ENCODE measurements at places on chromosomes 5 and 9.

DNA sequence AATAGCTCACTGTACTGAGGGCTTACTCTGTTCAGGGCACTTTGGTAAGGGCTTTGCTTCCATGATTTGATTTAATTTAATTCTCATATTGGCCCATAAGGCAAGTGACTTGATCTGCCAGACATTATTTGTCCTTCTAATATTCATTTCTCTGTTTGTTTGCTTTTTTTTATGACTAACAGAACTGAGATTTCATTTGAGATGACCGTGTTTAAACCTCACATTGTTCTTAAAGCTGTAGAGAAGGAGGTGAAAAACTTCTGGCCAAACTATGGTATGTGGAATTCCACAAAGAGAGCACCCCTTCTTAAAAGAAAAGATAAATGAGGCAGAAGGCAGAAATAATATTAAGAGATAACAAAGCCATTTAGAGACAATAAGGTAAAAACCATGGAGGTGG, 775.6 kb upstream of the ACO1 start:
- no peak for DNase-seq

- no peak for DNase-seq
These were observed 147.2 kb downstream of the PCSK5 start for GRCh38 chr9:76037587-76038225.

GRCh38 chr5:34959323-34959722, 30.0 kb downstream of the DNAJC21 start:
- DNase-seq, result peak; percentile 52

- DNase-seq, result no peak
These were observed 819 bp downstream of the ADRA1B start for GRCh38 chr5:159916841-159917761.

DNA sequence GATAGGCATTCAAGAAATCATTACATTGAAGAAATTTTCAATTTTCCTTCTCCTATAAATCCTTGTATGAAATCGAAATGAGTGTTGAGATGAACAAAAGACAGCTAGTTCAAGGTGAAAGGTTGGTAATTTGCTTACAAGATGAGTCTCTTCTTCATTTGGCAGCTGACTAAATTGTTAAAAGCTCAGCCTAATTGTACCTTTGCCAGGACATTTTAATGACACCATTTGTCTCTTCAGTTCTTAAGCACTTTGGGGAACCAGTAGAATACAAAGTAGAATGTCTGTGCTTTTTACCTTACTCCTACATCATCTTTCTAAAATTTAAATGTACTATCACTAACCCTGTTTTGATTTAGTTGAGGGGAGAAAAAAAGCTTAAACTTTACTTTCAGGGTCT, 59.4 kb downstream of the GRAMD2B start:
- DNase-seq, result no peak

DNA sequence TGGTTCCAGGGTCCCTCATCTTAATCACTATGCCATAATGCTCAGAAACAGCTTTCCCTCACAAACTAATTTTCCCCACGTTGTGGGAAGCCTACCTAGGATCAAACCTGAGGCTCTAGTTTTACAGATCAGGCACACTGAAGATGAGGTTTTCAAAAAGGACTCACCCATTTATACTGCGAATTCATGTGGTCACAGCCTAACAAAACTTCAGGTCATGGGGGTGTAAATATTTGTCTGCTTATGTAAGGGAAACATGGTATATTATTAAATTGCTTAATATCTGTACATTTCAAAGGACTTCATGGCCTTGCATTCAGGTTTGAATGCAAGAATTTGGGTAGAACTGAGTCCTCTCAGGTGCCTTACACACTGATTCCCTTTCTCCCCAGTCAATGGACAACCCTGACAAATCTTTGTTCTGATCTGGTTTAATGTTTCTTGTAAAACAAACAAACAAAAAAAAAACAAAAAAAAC, 12.1 kb downstream of the ZFAND5 start:
- peak; percentile 21 for DNase-seq

DNA sequence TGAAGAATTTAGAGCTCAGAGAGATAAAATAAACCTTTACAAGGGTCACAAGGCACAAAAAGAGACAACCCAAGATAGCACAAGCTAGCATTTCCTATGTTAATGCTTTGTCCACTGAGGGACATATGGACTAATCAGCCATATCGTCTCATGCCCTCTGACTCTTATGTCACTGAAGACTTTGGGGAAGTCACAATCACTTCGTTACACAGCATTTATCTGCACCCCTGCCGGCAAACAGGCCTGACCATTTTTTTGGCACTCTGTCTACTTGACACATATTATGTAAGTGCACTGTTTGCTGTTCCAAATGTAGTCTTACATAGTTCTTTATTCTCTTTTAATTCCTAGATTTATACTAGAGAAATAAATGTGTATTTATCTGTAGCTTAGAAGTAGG, 13.9 kb upstream of the BNC2 start:
- no peak for DNase-seq

DNA sequence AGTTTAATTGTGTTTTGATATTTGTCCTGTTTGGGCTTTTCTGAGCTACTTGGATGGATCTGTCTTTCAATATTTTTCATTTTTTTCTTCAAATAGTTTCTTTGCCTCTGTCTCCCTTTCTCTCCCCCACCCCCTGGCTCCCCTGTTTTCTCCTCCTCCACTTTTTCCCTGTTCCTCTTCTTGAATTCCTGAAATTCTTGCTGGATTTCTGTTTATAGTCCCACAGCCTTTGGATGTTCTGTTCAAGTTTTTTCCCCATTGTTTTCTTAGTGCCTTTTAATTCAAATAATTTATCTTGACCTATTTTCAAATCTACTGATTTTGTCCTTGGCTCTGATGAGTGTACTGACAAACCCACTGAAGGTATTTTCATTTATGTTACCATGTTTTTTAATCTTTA, 113.0 kb downstream of the VPS13A start:
- DNase-seq, result peak; percentile 26

DNA sequence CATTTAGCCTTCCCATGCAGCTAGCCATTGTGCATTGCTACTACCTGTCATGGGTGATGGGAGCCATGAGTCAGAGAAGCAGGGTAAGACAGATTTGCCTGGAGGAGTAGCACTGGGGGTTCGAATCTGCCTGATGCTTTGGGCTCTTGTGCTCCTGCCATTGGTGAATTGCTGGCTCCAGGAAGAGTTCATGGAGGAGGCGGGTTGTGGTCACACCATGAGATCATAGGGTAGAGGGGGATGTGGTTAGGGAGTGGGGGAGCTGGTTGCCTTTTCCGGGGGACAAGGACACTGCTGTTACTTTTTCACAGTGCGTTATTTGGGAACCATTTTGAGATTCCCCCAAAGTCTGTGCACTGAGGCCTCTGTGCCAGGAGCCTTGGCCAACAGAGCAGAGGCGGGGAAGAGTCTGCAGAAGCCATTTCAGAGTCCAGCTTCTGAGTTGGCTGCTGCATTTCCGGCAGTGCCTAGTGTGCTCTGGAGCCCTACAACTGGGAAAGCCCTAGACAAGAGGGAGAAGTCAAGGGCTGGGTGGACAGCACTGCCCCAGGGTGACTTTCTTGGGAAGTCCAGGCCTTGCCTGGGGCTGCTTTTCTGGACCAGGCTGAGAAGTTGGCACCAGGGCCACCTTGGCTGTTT, 6.2 kb downstream of the ANGPTL2 start:
- no peak for DNase-seq

DNA sequence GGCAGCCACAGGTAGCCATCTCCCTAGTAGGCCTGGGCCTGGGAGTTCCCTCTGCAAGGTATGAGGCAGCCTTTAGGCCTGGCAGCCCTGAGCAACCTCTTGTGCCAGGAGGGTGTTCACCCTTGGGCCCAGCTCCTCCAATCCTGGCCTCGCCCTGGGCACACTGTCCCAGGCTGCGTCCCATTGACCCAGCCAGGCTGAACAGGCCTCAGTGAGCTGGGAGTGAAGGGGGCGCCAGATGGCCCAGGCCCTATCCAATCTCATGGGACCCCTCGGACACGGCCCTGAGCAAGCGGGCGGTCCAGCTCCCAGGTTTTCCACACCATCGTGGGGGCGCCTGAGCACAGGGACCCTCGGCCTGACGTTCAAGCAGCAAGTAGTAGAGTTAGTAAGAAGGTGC, 14.5 kb downstream of the SH3GLB2 start:
- no peak for DNase-seq

DNA sequence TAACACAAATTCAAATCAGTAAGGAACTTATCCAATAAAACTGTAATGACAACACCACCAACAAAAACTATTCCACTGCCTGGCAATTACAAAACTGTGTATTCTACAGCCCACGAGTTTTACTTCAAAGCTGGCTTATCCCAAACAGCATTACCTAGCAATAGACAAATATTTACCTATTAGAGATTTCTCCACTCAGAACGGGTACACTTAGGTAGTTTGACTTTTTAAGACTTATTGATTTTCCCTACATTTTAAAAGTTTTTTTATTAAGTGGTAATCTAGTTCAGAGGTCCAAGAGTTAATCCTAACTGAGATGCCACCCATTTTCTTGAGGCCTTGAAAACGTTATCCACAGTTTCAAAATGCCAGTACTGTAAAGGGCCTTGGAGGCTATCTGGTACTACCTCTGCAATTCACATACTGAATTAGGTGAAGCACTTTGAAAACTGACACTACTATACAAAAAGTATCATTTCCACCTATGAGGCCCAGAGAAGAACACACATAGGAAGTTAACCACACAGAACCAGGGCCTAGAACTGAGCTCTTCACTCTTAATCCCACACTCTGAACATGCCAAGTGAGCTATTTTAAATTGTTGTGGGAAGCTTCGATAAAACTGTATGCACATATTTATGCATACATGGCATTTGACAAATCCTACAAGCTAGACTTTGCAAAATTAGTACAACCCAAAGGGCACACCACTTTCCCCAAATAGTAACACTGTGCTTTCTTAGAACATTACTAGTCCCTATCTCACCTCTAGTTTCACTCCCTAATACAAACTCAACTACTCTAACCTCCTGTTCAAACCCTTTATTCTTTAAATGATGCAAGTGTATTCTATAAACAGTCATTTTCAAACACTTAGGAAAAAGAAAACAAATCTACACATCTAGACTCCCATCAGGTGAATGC, 2.1 kb downstream of the NADK2 start:
- no peak for DNase-seq

DNA sequence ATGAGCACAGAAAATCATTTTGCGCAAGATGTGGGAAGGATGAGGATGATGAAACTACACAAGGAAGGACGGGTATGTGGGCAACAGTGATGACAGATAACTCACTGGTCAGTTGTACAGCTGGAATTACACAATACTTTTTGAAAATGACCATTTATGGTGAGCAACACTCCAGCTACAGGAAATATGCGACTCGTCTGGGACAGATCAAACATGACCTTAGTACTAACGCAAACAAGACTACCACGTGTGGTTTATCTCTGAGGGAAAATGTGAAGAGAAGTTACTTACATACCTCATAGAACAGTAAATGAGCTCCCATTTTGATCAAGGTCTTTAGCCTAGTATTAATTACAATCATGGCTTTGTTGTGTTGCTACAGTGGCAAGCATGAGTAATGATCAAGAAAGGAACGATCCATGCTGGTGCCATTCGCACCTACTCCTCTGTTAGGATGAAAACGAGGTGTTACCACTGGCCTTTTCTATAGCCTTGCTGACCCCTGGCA, 456.9 kb downstream of the BNC2 start:
- peak; percentile 96 for DNase-seq

DNA sequence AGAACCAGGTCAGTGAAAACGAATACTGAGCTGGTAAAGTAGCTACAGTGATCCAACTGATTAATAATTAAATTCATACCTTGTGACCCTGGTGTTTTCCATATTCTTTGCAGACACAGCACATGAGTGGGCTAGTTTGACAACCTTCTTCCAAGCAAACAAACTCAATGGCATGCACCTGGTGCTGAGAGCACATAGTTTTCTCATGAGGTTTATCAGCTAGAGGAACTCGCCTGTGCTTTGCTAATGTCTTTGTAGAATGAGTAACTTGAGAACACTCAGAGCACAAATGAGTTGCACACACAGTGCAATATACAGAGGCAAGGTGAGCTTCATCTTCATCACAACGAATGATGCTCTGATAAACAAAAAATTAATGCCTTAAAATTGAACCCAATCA, 12.6 kb downstream of the TRIM23 start:
- DNase-seq, result no peak

- no peak for DNase-seq
These were observed 520.1 kb downstream of the CHSY3 start for GRCh38 chr5:130424341-130424740.

- no peak for DNase-seq
These were observed 146.3 kb downstream of the RORB start for GRCh38 chr9:74643303-74643923.

DNA sequence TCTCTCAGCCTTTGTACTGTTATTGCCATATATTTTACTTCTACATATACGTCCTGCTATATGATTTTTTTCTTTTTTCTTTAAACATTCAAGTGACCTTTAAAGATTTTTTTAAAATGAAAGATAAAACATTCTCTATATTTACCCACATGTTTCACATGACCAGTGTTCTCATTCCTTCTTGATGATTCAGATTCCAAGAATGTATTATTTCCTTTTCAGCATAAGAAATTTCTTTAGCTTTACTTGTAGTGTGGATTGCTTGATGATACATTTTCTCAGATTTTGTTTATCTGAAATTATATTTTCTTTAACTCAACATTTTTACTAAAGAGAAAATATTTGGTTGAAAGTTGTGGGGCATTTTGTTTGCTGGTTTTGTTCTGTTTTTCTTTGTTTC, 792.1 kb downstream of the BRINP1 start:
- DNase-seq, result peak; percentile 78

DNA sequence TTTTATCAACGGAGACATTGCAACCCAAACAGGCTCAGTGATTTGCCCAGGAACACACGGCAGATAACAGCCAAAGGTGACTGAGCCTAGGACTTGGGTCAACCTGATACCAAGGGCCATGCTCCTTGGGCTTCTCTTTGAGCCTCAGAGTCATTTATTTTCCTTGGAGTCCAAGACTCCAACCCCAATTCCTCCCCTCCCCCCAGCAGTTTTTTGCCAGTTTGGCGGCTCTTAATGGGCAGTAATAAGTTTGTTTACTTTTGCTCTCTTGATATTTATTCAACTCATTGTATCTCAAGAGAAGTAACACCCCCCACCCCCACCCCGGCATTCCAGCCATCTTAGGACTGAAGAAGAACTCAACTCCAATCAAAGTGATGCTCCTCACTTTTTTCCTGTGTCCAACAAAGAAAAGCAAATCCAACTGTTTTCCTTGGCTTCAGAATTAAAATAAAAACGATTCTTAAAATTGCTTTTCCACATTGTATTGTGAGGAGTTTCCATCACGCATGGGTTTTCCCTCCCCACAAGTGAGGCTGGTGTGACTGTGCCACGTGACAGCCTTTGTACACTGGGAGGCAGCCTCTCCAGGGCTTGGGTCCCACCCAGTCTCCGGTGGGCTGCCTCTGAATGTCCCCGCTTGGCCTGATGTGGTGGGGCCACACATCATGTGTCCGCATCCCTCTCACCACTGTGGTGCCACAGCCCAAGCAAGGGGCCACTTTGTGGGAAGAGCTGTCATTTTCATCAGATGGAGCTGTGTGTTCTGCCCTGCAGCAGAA, 9.1 kb downstream of the ANGPTL2 start:
- no peak for DNase-seq

GRCh38 chr5:169649486-169649885, 12.4 kb downstream of the DOCK2 start:
- DNase-seq, result no peak

Measured in fibroblast of upper back skin (primary cell).